Right renal cortex interstitium (tissue), 3 donors: ENCODE measurements at places on chromosomes 5 and 9.

GRCh38 chr5:71576241-71576640 is 10.9 kb upstream of the MCCC2 start:
- DNase-seq: no peak

GRCh38 chr9:132026932-132027585 is 52.6 kb downstream of the MED27 start:
- no peak for DNase-seq

DNA sequence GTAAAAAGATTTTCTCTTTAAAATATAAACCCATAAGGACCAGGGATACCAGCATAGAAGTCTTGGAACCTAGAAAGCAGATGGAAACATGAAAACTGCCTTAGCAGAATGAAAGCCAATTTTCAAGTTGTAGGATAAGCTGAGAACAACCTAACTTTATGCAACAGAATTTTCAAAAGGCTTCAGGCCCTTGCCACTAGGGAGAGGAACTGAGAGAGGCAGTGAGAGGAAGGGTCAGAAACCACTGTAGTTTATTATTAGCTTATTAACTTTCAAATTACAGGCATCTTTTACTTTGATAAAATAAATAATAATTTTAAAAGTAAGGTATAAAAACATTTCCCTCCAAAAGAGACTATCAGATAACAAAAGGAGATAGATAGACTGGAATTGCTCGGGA is 33.4 kb downstream of the FAM81B start:
- DNase-seq: no peak

GRCh38 chr5:37494756-37495155 is 115.6 kb downstream of the WDR70 start:
- DNase-seq: no peak

DNA sequence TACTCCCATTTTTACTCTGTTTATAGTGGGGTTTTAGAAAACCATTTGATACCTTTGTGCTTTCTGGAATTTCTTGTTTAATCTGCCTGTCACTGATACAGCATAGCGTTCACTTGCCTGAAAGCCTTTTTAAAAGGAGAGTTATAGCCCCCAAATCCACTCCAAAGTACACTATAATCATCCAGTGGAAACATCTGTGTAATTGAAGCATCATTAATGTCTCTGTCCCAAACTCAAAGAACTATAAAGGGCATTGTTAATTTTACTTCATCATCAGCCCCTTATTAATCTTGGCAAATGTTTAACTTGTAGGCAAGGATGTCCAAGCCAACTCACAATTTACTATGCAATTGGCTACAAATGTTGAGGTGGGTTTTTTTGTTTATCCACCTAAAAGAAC is 64.3 kb downstream of the TMEM252 start:
- DNase-seq: no peak

DNA sequence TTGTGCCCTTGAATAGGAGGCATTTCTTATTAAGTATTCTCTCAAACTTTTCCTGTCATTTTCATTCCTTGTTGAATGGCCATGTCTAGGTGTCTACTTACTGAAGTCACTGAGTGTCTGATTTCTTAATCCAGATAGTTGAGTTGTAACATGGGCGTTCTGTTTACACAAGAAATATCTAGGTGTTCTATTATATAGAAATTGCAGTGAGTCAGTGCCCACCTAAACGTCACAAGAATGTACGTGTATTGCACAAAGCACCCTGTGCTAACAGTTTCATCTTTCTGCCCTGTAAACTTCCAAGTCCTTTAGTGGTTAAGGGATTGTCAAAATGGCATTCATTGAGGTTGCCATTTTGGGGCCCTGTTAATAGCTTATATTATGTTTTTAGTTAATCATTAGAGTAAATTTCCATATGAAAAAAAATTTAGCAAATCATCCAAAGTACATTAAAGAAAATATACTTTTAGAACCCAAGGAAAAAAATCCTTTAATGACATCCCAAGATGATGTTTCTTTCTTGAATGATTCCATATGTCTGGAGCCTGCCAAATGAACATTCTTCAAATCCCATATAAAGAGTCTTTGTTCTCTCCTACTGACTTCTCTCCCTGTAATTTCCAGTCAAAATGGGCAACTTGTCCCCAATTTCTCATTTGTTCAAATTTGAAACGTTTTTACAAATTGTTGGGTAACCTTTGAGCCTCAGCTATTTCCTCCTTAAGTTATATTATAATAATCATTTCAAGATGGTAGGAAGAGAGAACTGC is 114.2 kb downstream of the GOLPH3 start:
- no peak for DNase-seq

DNA sequence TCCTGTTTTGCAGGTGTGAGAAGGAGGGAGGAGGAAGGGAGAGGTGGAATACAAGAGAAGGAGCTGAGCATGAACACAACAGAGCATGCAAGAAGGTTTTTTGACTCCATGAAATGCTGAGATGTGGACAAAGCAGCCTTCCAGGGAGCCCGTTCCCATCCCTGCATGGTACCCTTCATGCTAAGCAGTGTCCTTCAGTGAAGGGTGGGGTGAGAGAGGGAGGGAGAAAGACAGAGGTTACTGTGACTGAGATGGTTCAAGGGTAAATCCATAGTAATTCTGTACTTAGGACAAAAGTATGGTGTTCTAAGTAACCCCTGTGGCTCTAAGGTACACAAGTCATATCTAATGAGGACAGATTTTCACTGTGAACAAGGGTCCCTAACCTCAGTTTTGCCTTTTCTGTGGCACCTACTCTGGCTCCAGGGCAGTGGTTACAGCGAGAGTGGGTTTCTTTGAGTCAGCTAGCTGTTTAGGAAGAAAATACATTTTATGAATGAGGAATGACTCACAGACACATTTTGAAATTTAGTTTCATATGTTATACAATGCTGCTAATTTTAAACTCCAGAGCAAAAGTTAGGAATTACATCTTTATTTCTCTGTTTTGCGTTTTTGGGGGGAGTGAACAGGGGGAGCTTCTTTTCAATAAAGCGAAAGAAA is 184.9 kb upstream of the SLC12A2 start:
- DNase-seq: no peak

DNA sequence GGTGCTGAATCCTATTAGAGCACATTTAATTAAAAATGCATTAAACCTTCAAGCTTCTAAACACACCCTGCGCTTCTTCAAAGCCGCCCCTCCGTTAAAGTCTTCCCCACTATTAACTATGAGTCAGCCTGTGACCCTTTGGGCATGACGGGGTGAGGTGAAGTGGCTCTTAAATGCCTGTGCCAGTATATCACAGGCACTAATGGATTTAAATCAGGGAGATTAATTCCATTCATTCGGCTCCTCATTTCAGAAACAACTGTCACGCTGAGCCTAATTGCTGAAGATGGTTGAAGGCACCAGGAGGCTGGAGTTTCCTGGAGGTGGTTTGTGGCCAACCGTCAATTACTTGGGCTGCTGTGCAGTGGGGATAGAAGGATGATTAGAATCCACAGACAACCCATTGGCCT is 192.6 kb upstream of the MSX2 start:
- no peak for DNase-seq

DNA sequence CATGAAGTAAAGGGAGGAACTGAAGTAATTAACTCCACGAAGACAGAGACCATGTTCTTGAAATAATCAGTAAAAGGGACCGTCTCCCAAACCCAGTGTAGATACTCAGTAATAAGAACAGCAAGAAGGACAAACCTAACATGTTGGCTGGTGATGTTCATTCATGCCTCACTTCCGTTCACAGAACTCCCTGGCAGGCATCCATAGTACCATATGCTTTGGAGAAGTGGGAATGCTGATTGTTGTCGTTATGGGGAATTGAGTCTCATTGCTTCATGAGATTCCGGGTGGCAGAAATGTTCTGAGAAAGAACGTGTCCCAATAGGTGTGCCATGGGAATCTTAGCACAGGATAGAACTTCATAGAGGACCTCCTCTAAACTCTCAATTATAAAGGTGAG is 452.3 kb downstream of the ZSWIM6 start:
- DNase-seq: no peak

GRCh38 chr5:2550509-2550908 is 201.0 kb downstream of the IRX2 start:
- DNase-seq: no peak

DNA sequence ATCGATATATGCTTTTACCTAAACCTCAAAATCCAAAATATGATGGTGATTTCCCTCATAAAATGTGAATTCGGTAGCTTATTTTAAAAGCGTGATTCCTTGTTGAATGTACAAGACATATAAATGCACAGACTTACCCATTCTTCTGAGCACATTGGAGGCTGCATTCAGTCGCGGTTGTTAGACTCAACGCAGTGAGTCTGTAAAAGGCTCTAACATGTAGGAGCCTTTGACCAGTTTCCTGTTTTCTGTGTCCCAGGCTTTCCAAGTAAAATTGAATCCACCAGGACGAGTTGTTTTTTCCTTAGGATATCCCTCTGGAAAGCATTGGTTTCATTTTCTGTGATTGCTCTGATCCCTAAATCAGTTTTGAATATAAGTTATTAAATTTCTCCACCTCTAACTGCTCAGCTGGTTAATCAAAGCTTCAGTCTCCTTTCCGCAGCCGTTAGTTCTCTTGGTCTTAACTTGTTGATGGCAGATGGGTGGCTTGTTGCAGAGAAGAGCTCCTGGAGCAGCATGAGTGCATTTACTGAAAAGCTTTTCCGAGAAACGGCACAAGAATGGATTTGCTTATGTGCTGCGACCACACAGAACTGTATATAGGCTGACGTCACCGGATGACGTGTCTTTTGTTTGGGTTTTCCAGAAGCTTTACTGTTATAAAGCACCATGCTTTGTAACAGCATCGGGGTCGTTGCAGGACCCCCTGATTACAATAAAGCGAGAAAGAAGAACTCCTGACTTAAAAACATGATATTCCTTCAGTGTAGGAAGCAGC is at the start of gene LRRTM2:
Gene LRRTM2, minus strand, starts transcription at position 565 of the 781 bp plus-strand sequence. Its CDS starts 424 bp downstream, at position 141.
- DNase-seq: peak; percentile 52

- peak; percentile 16 for DNase-seq
Measured at GRCh38 chr5:53482717-53483638, 2.5 kb downstream of the FST start.

DNA sequence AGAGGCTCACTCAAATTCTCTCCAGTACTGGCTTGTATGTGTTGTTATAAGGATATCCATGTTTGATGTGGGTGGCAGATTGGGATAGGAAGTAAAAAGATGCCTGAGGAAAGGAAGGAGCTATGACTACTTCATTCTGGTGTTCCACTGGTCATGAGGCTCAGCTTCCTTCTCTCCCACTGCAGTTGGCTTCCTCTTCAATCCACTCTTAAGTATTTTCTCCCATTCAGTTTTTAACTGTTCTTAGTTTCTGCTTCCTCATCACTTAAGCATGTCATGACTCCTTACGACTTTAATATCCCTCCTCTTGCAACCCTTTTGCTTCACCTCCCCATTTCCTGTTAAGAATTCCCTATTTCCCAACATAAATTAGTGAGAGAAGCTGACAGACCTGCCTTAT is 81.1 kb downstream of the PJA2 start:
- no peak for DNase-seq

- no peak for DNase-seq
Measured at GRCh38 chr5:60161340-60161934, 267.9 kb upstream of the PDE4D start.

DNA sequence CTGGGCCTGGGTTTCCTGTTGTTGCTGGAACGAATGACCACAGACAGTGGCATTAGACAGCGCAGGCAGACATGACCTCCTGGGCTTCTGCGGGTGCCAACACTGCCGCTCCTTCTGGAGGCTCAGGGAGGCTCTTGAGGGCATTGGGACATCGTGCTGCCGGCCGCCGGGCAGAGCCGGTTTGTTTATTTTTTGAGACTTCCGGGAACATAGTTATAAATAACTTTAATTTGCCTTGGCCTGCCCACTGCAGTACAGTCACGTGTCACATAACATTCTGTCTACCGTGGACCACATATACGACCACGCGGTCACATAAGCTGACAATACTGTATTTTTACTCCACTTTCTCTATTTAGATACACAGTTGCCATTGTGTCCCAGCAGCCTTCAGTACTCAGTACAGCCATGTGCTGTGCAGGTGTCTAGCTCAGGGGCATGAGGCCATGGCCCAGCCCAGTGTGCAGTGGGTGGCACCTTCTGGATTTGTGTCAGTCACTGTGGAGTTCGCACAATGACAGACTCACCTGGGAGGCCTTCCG is 8.2 kb upstream of the TOR4A start:
- DNase-seq: no peak

GRCh38 chr9:20417373-20418080 is 204.8 kb downstream of the MLLT3 start:
- DNase-seq: no peak

- no peak for DNase-seq
Measured at GRCh38 chr5:74725331-74725730, 40.3 kb downstream of the HEXB start.

GRCh38 chr5:138448481-138449398 is 9.9 kb downstream of the REEP2 start:
- DNase-seq: no peak

- no peak for DNase-seq
Measured at GRCh38 chr9:3719286-3719685, 193.5 kb upstream of the RFX3 start.

DNA sequence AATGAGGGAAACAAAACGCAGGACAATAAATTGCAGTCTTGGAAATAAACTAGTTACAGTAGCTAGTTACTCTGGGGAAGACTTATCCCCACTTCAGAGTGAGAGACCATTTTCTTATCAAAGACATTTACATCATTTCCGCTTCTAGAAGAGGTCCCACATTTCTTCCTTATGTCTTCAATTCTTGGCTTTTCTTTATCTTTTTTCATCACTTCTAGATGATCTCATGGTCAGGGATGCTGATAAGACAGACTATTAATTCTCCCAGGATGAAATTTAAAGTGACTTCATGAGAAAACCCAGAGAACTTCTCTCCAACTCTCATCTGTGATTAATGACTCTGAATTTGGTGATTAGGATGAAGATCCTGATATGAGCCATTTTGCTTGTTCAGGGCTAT is 229.1 kb downstream of the MTRR start:
- no peak for DNase-seq

DNA sequence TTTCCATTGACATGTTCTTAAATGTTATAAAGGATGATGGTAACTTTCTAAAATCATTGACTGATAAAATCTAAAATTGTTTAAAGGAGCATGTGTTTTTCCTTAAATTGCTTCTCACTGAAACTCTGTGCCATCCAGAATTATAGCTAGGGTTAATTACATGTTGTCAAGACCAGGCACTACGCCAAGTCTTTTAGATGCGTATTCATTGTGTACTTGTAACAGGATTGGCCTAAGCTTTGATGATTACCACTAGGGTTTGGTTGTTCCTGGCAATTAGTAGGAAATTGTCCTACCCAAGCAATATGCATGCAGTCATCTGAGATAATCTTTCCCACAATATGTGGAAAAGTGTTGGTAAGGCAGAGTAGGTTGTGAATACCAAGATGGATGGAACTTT is 43.8 kb downstream of the PRKACG start:
- no peak for DNase-seq

- DNase-seq: no peak
Measured at GRCh38 chr5:82821846-82822633, 255.2 kb downstream of the TMEM167A start.

DNA sequence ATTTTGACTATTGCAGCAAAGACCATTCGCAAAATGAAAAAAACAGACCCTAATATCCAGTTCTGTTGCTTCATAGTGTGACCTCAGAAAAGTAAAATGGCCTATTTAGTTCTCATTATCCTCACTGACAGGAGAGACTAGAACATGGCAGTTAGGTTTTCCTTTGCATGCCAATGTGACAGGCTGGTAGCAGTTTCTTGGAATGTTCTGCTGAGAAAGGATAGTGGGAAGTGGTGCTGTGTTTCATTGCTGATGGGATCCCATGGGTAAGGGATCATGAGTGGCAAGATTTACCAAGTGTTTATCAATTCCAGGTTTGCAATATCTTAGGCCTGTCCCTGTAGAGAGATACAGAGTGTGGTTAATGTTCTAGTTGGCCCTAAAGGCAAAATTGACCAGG is 88.5 kb downstream of the ACER2 start:
- DNase-seq: no peak

- DNase-seq: no peak
Measured at GRCh38 chr9:21943464-21943863, 50.7 kb downstream of the CDKN2A start.
